Stimulated activated CD4-positive, alpha-beta T cell treated with anti-CD3 and anti-CD28 coated beads, Interleukin-2, amount 100 ng/mL, for 24 hours (primary cell): ENCODE measurements at places on chromosomes 11 and 22.

DNA sequence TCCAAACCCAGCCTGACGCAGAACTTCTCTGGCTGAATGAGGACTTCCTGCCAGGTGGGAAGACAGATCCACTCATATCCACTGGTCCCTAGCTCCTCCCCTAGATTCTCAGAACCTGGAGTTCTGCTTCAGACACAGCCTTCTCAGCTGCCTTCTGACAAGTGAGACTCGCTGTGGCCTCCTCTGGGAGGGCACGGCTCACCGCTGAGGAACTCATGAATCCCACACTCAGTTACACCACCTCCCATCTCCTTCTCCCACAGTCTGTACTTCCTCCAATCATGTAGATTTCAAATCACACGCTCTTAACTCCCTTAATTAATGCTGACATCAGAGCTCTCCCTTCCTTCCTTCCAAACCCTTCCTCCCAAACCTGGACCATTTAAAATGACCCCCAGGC, 86.4 kb upstream of the TMEM45B start:
- no peak for DNase-seq

- DNase-seq, result no peak
Measured at GRCh38 chr11:40602866-40603552, 856.4 kb downstream of the LRRC4C start.

GRCh38 chr22:33300165-33300564, 242.0 kb upstream of the SYN3 start:
- no peak for DNase-seq

GRCh38 chr11:70662691-70663098, 264.4 kb downstream of the CTTN start:
- no peak for DNase-seq

GRCh38 chr11:99079576-99079975, 58.8 kb downstream of the CNTN5 start:
- DNase-seq, result no peak

DNA sequence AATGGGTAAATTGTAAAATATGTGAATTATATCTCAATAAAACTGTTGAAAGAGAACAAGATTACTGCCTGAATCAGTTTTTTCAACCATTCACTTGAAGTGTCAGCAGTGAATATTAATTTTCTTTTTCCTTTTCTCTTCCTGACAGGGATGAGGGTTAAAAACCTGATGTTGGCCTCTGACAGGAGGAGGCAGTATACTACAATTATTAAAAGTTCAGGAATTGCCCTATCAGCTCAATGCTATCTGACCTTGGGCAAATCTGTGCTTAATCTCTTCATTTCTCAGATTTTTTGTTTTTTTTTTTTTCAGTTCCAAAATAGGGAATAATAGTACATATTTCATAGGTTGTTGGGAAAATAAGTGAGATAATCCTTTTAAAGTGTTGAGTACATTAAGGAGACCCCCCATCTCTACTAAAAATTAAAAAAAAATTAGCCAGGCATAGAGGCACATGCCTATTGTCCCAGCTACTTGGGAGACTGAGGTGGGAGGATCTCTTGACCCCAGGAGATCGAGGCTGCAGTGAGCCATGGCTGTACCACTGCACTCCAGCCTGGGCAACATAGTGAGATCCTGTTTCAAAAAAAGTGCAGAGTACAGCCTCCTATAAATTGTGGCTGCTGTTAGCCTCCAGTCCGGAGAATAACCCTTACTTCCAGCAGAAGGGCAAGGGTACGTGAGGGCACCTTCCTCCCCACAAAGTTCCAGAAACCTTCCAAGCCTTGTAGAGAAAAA, 48.8 kb downstream of the TRIM44 start:
- DNase-seq, result no peak

- DNase-seq, result no peak
Measured at GRCh38 chr11:1854132-1854948, 1.5 kb downstream of the LSP1 start.

DNA sequence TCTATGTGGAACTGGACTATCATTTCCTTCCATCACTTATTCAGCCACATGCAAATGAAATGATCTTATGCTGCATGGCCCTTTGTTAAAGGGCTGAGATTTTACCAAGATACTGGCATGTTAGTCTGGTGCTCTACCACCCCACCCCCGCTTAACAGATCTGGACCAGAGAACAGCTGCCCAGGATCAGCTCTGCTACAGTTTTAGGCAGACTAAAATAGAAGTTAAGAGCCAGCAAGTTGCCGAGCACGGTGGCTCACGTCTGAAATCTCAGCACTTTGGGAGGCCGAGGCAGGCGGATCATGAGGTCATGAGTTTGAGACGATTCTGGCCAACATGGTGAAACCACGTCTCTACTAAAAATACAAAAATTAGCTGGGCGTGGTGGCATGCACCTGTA, 4.6 kb downstream of the DDB1 start:
- DNase-seq, result no peak
